ENCODE measurements at places on chromosomes 1 and 21. TPM values are rescaled to one million over a fixed set of nuclear protein-coding genes. Genes with fewer than 3 reads are reported as not detected.

DNA sequence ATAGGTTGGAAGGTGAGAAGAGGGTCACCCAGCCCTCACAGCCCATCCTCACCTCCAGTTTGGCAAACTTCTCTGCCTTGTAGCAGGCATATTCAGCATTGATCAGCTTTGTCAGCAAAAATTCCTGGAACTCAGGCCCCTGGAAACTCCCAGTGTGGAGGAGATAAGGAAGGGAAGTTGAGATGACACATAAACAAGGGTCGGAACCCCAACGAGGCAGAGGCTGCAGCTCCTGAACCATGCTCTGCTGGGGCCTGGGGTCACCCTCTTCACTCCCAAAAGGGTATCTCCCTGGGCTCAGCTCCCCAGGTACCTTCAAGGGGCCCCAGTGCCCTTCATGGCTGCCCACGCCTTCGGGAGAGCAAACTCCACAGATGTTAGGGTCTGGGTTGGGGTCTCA lies 60.4 kb downstream of the RAP1GAP start:
- DNase-seq, result no peak

DNA sequence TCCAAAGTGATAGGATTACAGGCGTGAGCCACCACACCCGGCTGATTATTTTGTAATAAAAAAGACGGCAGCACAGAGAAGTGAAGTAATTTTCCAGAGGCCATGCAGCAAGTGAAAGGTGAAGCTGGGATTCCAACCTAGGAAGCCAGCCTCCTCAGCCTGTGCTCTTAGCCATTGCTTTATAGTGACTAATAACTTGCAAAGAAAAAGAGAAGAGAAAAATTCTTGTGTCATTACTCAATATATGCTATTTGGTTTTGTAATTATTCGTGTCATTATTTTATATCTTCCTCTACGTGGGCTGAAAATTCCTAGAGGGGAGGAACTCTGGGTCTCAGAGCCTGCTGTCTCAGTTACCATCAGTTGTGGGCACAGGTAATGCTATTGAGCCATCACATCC lies 1.6 kb upstream of the IER5 start:
- DNase-seq, result no peak

Gene KRTAP10-10
- total RNA-seq, result not detected

DNA sequence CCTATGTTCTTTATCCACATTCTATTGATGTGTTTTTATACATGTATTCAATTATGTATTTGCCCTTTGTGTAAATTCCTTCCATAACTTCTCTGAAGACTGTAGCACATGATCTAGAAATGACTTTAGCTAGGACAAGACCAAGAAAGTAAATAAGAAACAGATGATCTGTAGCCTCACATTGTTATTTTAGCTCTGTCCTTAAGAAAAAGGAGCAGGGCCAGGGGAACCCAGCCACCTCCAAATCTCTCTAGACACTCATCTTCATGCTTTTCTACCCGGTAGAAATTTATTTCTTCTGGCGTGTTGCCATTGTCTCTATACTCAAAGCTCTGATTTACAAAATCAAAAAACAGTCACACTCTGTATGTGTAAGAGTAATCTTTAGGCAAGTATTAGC lies 27.1 kb downstream of the CDC7 start:
- DNase-seq, result no peak

Gene OTUD3
- total RNA-seq, result 3.4 TPM

DNA sequence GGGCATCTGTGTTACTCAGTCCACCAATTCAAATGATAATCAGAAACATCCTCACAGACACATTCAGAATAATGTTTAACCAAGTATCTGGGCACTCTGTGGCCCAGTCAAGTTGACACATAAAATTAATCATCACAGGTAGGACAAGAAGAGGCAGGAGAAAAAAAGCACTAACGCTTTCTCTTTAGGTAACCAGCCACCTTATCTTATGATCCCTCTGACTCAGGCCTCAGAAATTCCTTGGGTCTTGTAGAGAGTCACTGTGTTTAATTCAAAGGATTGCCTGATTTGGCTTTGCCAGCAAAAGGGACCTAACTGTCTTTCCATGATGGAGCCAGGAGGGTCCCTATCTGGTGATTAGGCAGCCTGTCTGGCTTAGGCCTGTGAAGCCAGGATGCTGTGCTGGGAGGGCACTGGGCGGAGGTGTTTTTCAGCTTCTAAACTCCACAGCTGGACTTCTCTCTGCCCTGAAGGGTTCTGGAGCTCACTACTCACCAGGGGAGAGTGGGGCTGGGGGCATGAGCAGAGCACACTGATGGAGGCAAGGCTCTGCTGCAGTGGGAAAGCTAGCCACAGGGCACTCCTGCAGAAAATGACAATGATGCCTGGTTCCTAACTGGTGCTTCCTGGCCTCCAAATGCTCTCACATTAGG lies 36.4 kb upstream of the STUM start:
- DNase-seq, result no peak

Gene GFI1
- total RNA-seq, result 0.08 TPM

DNA sequence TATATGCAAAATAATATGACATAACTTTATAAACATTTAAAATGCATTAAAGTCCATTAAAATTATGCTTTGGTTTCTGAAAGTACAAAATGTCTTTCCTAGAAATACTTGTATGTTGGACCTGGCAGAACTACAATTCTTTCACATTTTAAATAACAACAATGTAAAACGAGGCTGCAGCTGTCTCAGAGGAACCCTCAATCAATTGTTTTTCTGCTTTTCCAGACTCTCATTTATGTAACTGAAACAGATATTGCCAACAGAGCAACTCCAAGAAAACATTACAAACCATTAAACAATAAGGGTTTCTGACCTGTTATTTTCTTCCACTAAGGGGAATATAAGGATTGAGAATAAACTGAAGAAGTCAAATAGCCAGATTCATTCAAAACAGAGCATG lies 1193.4 kb downstream of the NCAM2 start:
- DNase-seq, result no peak

Gene KIF2C
- total RNA-seq, result 0.87 TPM

GRCh38 chr1:234782791-234783190 lies 172.8 kb upstream of the IRF2BP2 start:
- no peak for DNase-seq

- DNase-seq, result no peak
Measured at GRCh38 chr1:30111431-30111830, 612.0 kb downstream of the MATN1 start.

Gene SHE
- total RNA-seq, result 11.3 TPM

- DNase-seq, result no peak
Measured at GRCh38 chr1:28122183-28122582, 33.8 kb upstream of the EYA3 start.

GRCh38 chr21:32529679-32530078 lies 55.6 kb downstream of the TCP10L start:
- no peak for DNase-seq

Gene GPR153
- total RNA-seq, result 10.6 TPM

DNA sequence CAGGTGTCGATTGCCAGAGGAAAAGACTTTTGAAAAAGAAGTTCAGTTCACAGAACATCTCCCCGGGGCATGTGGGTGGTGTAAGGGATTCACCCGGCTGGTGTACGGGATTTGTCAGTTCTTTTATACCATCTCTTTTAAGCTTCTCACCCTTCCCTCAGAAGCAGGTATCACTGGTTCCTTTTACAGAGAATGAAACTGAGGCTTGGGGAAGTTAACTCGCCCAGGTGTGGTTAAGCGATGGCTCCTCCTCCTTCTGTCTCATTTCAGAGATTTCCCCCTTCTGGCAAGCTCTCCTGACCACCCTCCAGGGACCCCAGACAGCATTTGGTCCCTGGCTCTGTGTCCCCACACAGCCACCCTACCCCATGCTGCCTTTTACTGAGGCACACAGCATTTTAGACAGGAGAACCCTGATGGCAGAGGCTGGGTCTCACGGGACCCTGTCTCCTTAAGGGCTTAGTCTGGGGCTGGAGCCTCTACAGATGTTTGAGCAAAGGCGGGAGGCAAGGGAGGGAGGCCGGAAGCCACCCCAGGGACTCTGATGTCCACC lies 2.8 kb upstream of the ECE1 start:
- no peak for DNase-seq

Gene OR2L13
- total RNA-seq, result not detected

Gene PALMD
- total RNA-seq, result 122 TPM

Gene GPATCH2
- 6.0 TPM for total RNA-seq

DNA sequence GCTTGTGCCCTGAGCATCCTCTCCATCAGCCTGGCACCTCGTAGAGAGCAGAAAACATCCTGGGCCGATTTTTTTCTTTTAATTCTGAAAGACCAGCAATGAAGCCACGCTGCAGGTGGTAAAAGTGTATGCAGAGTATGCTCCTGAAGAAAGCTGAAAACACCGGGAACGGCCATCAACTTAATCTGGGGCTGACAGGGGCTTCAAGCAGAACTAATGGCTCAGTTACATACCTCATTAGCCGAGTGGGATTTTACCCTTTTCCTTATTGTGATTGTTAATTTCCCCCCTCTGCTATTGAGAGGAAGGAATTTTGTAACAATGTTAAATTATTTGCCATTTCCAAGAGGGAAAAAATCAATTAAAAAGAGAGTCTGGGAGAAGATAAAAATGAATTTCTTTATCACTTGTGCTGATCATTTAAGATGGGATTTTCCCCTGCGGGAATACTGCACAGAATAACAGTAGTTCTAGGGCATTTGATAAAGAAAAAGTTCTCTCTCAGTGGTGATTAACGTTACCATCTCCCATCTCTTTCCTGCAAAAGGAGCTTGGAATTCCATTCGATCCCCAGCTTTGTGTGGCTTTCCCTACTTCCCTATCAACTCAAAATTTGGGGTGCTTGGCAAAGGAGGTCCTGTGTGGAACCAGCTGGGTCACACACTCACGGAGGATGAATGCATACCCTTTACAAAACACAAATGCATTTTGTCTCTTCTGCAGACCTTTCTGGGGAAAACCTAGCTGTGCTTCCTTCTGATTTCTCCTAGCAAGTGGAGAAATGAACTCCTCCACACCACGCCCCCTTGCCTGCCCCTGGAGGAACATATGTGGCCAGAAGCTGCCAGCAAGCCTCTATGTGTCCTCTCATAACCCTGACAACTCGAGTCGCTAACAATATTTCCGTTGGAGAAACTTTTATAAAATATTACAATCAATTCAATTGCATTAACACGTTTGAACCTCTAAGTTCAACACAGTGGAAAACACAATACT lies 70.9 kb downstream of the RRAGC start:
- DNase-seq, result no peak

Gene FYB2
- total RNA-seq, result 14.0 TPM

Gene ADAMTSL4
- total RNA-seq, result 80.3 TPM

DNA sequence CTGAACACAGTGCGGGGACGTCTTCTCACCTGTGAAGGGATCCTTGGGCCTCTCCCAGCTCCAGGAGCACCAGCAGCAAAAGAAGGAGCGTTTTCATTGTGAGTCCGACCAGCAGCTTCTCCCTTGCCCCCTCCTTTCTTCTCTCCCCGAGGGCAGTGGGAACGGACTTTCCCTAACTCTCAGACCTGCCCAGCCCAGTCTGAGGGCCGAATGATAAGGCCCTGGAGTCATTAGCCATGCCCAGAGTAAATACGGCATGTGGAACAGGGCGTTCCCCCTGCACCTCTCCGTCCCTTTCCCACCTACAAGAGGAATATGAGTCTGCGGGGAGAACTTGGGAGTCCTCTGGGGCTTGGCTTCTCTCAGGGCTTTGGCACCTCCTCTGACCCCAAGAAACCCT lies at the start of gene CTSE:
TSS of gene CTSE (minus strand) at position 201 of the 400 bp plus-strand sequence. CDS start at position 97, 104 bp downstream.
- DNase-seq, result no peak

Gene OLFML3
- total RNA-seq, result 13.8 TPM

- no peak for DNase-seq
Measured at GRCh38 chr1:246790833-246791232, 66.6 kb downstream of the SCCPDH start.

Gene CD1C
- total RNA-seq, result 0.57 TPM

DNA sequence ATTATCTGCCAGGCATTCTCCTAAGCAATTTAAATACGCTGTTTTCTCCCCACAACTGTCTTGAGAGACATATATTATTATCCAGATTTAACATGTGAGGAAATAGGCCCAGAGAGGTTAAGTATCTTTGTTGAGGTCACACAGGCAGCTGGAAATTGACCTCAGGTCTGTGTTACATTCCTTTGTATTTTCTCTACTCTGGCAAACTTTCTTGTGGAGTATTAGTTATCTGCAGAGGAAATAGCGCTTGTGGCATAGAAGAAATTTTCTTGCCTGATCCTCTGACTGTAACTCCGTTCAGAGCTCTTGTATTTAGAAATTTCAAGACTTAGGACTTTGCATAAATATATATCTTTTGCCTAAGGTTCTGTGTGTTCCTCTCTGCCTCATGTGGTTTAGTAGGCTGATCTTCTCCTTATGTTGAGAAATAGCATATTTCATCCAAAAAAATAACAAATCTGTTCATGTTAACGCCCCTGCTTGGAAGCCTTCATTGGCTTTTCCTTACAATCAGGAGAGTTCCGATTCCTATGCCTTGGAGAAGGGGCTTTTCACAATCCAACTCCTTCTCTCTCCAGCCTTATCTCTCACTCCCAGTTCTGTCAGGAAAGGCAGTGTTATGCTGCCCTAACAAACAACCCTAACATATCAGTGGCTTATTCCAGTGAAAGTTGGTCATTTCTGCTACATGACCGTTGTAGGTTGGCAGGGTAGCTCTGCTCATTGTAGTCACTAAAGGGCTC lies 2.5 kb upstream of the JUN start:
- DNase-seq, result no peak

Gene GJC2
- total RNA-seq, result 1.6 TPM

GRCh38 chr1:178189814-178190213 lies 95.9 kb downstream of the RASAL2 start:
- DNase-seq, result no peak

- no peak for DNase-seq
Measured at GRCh38 chr1:248884632-248885295, 21.3 kb upstream of the PGBD2 start.

- no peak for DNase-seq
Measured at GRCh38 chr1:24042315-24042714, 62.2 kb upstream of the SRSF10 start.

- DNase-seq, result peak; percentile 87
Measured at GRCh38 chr1:30877205-30877912, 31.2 kb downstream of the SDC3 start.

Gene CD1E
- total RNA-seq, result not detected

- DNase-seq, result no peak
Measured at GRCh38 chr1:111236806-111237205, 9.3 kb downstream of the CHI3L2 start.

DNA sequence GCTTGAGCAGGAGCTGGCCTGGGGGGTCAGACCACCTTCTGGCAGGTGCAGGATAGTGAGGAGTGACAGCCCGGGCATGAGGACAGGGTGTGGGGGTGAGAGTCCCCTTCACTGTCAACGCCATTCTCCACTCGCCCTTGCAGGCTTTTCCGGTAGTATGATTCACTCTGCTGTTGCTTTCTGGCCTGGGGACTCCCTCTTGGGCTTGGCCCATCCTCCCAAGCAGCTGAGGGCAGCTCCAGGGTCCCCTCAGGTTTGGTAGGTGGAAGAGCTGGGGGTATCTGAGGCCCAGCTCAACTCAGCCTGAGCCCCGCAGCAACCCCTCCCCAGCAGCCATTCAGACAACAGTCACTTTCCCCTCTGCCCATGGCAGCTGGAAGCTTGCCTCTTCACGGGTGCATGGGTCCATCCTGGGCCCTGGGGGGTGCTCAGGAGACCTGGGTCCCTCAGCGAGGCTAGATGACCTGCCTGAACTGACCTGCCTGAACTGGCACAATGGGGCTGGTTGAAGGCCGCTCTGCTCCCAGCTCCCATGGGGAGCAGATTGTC lies 1.3 kb downstream of the CLDN19 start:
- DNase-seq, result no peak

Gene CRP
- total RNA-seq, result not detected

Gene FASLG
- total RNA-seq, result 0.16 TPM

Data from Right ventricle myocardium inferior (tissue), 1 donor.